ENCODE measurements at places on chromosomes 13 and 19.

DNA sequence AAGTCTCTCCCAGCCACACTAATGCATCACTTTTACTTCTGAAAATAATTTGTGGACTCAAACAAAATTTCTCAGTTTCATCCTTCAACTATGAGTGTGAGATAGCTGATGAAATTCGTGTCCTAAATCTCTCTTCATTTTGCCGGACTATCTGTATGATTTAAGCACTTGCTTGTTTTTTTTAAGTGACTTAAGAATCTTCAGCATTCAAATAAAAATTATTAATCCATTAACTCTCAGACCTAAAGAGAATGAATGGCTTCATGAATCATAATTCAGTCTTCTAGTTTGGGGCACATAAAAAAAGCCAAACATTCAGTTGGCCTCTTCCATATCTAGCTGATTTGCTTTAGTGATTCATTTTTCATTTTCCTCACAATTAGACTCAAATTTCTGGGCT, 579.5 kb downstream of the DCT start:
- no peak for DNase-seq

DNA sequence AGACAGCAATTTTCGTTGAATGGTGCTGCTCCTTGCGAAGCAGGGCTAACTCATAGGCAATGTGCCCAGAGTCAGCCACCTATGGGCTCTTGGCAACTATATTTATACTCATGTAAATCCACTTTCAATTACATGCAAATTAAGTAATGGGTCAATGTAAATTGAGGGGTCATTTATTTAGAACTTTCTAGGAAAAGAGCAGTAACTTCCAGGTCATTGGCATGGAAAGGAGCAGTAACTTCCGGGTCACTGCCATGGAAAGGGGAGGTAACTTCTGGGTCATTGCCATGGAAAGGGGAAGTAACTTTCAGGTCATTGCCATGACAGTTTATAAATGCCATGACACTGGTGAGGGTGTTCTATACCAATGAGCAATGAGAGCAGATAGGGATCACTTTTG, 11.6 kb downstream of the KLK4 start:
- DNase-seq = no peak

DNA sequence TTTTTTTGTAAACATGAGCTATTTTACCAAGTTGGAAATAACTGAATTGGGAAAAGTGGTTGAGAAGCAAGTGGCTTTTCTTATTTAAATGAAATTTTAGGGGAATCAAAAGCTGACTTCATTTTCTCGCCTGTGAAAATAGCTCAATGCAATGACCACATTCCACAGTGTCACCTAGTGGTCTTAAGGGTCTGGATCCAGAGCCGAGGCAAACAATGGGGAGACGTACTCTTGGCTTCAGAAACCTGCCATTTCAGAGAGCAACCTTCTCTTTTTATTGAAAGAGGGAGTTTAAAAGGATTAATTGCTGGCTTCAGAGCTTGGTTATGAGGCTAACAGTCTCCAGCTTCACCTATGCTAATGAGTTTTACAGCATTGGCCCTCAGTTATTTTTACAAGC, 39.7 kb upstream of the RXFP2 start:
- DNase-seq = no peak

- no peak for DNase-seq
Measured at GRCh38 chr19:3047496-3048189, 14.7 kb downstream of the TLE5 start.

GRCh38 chr13:36072152-36072935, 58.8 kb downstream of the DCLK1 start:
- no peak for DNase-seq

DNA sequence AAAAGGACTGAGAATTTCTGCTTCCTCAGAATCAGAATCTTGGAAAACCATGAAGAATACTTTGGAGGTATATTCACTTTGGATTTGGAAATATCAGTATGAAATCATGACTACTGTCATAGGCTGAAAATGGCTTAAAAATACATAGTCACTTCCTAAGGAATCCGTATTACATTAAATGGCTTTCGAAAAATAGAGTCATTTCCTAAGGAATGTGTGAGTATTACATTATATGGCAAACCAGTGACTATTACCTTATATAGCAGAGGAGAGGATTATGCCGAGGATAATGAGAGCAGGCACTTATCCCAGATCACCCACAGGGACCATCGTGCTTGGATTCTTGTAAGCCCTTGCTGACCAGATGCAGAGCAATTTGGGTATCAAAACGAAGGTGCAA, 1471.8 kb downstream of the EFNB2 start:
- no peak for DNase-seq

GRCh38 chr13:112831801-112832200, 137.2 kb upstream of the MCF2L start:
- DNase-seq = no peak

DNA sequence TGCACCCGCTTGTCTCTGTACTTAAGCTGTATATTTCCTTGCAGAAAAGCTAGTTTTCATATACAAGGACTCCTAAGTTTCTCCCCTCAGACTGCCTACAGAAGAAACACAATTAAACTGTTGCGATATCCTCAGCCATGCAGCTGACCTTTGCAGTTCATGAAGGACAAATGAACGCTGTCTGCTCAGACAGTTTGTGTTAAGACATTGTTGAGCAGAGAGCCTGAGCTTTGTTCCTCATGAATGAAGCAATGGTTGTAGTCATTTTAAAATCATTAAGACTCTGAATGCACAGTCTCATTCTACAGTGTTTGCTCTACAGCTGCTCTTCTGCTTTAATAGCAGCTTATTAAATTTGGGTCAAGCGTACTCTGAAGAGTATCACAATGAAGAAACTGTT, 23.2 kb upstream of the MAB21L1 start:
- DNase-seq = no peak

- no peak for DNase-seq
Measured at GRCh38 chr13:114067886-114068651, 64.4 kb downstream of the RASA3 start.

DNA sequence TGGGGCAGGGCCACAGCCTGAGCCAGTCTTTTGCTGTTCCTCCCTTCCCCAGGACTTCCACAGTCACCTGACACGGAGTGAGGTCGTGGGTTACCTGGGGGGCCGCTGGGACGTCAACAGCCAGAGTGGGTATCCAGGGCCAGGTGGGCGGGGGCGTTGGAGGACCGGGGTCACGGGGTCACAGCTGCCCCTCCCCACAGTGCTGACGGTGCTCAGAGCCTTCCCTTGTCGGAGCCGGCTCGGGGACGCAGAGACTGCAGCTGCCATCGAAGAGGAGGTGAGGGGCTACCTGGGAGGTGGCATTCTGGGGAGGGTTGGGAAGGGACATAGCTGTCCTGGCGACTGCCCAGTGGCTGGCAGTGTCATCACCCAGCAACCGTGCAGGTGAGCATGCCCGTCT, 11.5 kb downstream of the MPND start:
- no peak for DNase-seq

DNA sequence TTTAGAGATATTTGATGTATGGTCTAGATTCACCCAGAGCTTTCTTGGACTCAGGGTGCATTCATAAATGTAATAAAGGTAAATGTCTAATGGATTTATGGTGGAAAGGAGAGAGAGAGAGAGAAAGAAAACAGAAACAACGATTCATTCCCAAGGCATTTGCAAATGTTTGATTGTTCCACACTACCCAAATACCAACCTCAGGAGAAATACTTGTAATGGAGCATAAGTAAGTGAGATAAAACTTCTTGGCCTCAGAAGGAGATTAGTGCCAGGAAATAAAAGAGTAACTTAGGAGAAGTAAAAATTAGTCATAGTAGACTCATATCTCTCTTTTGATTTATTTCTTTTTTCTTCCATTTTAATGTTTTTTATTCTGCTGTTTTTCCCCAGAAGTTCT, 40.6 kb upstream of the DGKH start:
- DNase-seq = no peak

DNA sequence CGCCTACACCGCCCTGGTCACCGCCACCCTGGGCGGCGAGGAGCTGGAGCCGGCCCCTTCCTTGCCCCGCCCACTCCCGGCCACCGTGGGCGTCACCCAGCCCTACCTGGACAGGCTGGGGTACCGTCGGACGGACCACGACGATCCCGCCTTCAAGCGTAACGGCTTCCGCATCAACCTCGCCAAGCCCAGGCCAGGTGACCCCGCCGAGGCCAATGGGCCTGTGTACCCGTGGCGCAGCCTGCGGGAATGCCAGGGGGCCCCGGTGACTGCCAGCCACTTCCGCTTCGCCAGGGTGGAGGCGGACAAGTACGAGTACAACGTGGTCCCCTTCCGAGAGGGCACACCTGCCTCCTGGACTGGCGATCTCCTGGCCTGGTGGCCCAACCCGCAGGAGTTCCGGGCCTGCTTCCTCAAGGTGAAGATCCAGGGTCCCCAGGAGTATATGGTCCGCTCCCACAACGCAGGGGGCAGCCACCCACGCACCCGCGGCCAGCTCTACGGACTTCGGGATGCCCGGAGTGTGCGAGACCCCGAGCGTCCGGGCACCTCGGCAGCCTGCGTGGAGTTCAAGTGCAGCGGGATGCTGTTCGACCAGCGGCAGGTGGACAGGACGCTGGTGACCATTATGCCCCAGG, 7.0 kb downstream of the CILP2 start:
- no peak for DNase-seq

GRCh38 chr13:113554333-113554700, 30.2 kb upstream of the TFDP1 start:
- DNase-seq = no peak

DNA sequence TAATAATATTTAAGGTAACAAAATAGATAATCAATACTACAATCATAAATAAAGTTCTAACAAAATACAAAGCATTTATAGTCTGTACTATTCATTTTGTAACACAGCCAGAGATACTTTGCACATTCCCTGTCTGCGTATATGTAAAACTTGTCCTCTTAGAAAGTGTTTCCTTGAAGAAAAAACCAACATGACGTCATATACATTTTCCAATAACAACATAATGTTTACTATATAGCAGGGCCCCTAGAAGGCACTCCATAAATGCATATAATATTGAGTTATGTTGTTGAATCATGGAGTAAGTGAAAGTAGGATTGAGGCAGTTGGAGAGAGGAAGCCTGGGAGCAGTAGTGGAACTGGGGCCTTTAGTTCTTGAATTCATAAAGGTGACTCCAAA, 371.4 kb upstream of the HTR2A start:
- DNase-seq = no peak

GRCh38 chr13:103275722-103276121, 209.5 kb upstream of the SLC10A2 start:
- no peak for DNase-seq

DNA sequence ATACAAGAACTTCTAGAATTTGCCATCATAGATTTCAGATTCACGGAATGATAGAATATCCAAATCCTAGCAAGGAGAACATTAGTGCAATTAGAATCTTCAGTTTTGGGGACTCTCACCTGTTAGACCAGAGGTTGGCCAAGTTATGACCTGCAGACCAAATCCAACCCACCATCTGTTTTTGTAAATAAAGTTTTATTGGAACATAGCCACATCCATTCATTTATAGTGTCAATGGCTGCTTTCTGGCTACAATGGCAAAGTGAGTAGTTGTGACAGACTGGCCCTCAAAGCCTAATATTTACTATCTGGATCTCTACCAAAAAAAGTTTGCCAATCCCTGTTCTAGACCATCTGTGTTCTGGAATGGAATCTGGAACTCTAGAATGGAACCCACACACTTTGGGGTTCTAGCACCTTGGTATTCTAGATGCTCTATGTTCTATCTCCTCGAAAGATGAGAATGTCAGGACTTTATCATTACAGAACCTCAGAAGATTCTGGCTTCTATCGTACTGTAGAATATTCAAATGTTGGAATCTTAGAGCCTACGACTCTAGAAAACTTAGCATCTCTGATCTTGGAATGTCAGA, 2.5 kb downstream of the KPTN start:
- no peak for DNase-seq

DNA sequence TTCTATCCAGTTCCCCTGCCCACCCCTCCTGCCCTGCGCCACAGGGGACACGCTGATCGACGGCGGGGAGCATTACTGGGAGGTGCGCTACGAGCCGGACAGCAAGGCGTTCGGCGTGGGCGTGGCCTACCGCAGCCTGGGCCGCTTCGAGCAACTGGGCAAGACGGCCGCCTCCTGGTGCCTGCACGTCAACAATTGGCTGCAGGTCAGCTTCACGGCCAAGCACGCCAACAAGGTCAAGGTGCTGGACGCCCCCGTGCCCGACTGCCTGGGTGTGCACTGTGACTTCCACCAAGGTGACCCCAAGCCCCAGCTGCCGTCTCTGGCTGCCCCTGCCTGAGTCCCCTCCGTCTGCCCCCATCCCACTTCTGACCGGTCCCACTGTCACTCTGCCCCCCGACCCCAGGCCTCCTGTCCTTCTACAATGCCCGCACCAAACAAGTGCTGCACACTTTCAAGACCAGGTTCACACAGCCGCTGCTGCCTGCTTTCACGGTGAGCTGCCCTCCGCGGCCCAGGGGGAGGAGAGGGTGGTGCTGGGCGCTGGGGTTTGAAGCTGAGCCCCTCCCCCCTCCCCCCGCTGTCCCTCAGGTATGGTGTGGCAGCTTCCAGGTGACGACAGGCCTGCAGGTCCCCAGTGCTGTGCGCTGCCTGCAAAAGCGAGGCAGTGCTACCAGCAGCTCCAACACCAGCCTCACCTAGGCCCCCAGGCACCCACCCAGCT, 15.5 kb downstream of the STAP2 start:
- no peak for DNase-seq

- DNase-seq = no peak
Measured at GRCh38 chr13:24450530-24450929, 62.0 kb downstream of the PARP4 start.

DNA sequence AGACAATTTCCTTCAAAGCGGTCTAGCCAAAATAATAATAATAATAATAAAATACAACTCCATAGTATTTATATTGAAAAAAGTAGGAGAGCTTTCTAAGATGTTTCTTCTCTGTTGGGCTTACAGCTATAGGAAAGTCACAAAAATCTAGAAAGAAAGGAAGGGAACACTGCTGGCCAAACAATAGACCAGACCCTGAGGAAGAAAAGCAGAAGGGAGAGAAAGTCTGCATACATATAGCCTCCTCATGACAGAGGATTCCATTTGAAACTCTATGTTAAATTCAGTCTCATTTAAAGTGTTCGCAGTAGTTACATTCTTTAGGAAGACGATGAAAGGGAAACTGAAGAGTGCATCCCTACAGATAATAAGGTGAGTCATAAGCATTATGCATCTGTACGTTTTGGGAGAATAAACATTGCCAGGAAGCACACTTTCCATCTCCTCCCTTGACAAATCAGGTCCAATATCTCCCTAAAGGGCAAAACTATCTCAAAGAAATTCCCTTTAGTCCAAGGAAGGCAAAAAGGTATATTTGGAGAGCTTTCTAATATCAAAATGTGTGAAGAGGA, 86.5 kb downstream of the PCDH9 start:
- DNase-seq = no peak

- peak; percentile 82 for DNase-seq
Measured at GRCh38 chr19:372306-372890, 27.8 kb upstream of the MIER2 start.
